ENCODE measurements at places on chromosomes 13 and 19.
A peak's percentile ranks its signal among the peaks of the same experiment; 100 is the strongest.

GRCh38 chr13:34124666-34125306 is 306.8 kb downstream of the RFC3 start:
- DNase-seq = no peak

- no peak for DNase-seq
Measured at GRCh38 chr19:50632151-50632835, 7.4 kb downstream of the SYT3 start.

GRCh38 chr13:108963276-108963810 is 333.9 kb downstream of the MYO16 start:
- DNase-seq = no peak

GRCh38 chr13:88014527-88014926 is 343.4 kb downstream of the SLITRK5 start:
- no peak for DNase-seq

- DNase-seq = no peak
Measured at GRCh38 chr19:3970313-3970807, 539 bp downstream of the DAPK3 start.

DNA sequence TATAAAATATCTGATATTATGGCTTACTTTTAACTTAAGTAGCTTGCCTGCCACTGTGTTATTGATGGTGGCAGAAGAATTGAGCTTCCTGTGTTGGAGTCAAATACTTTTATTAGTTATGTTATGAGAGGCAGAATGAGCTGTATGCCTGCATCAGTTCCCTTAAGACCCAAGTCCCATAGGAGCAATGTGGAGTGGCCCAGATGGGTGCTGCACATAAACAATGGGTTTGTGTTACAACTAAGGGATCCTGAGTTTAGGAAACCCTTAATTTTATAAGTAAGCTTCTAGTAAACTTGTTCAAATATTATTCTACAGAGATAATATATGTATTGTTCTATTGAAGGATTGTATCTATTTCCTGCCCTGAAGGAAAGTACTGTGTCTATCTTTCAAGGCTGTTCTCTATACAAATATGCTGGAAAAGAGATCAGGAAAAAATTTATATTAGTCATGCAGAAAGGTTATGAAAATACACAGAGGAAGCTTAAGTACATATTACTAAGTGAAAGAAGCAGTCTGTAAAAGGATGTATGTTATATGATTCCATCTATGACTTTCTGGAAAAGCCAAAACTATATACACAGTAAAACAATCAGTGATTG is 2018.0 kb upstream of the PCDH20 start:
- no peak for DNase-seq

DNA sequence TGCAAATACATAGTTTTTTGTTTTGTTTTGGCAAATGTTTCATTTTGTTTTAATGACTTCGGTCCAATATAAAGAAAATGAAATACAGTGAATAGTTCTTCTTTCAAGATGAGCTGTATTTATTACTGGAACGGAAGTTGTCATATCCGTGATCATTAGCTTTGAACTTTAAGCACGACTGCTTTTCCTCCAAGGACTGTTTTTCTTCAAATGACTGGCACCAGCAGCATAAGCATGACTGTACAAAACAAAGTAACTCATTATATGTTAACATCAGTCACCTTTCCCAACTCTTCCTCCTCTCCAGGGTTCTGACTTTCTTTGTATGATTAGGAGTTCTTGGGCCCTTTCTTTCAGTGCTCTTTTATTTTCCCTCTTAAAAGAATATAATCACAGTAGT is 20.5 kb downstream of the EDNRB start:
- no peak for DNase-seq

GRCh38 chr13:110340812-110341444 is 33.8 kb downstream of the COL4A2 start:
- peak; percentile 22 for DNase-seq

- no peak for DNase-seq
Measured at GRCh38 chr13:66415444-66415843, 814.7 kb downstream of the PCDH9 start.

GRCh38 chr13:94860981-94861407 is 148.6 kb upstream of the SOX21 start:
- DNase-seq = no peak

- DNase-seq = no peak
Measured at GRCh38 chr19:1749373-1750342, 3.6 kb upstream of the ONECUT3 start.

DNA sequence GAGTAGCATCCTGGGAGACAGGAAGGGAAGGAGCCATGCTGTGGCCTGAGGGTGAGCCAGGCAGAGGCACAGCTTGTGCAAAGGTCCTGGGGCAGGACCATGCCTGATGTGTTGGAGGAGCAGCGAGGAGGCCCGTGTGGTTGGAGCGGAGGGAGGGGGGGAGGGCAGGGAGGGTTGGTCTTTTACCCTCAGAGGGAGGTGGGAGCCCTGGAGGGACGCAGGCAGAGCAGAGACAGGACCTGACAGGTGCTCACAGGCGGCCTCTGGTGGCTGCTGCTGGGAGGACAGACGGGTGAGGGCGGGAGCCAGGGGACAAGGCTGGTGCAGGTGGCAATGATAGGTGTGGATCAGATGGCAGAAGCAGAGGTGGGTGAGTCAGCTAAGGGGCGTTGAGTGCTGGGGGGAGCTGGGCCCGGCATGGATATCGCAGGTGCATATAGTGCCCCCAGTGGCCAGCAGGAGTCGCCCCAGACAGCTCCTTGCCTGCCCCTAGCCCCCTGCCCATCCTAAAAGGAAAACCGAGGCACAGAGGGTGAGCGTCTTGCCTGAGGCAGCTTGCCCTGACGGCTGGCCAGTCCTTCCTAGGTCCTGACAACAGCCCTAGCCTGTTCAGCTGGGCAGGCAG is 9.8 kb upstream of the GNA15 start:
- DNase-seq = peak; percentile 21

- no peak for DNase-seq
Measured at GRCh38 chr19:39363901-39364457, 21.8 kb downstream of the SAMD4B start.

DNA sequence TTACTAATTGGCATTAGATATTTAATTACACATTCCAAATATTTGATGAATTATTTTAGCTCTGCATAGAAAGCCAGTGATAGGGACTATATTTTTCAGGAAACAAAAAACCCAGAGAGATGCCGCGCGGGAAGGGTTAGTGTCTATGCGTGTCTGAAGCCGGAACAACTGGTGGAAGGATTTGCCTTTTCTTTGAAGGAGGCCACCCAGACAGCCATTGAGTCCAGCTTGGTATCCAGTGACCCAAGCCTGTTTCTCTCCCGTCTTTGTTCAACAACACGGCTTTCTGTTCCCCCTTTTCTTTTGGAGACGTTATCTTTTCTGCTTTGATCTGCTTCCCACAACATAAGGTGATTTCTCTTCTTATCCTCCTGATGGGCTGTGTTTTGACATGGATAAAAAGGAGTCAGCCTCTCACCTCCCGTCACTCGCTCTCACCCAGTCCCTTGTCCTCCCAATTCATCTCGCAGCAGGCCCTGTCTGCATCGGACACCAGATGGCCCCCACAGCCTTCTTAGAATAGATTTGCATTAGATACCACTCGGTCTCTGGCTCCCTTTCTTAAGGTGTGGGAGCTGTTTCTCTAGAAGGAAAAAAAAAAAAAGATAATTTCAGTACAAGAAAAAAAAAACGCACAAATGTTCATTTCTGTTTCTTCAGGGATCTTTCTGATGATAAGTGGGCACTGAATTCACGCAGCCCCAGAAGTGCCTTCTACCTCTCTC is 361.8 kb downstream of the ZNF536 start:
- no peak for DNase-seq

DNA sequence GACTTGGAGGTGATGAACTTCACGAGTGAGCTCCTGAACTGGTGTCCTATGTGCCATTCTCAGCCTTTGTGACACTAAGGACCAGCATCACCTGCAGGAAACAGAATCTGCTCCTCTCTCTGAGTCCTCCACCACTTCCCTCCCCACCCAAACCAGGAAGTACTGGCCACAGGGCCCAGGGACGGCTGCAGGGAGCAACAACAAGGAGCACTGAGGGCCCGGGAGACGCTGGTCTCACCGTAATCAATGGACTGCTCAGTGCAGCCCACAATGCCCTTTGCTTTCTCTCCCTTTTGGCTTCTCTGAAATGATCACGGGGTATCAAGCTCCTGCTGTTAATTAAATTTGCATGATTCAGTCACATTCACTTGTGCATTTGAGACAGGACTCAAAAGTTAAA is 18.6 kb downstream of the PEPD start:
- no peak for DNase-seq

GRCh38 chr13:101972191-101972590 is 429.7 kb downstream of the FGF14 start:
- no peak for DNase-seq

DNA sequence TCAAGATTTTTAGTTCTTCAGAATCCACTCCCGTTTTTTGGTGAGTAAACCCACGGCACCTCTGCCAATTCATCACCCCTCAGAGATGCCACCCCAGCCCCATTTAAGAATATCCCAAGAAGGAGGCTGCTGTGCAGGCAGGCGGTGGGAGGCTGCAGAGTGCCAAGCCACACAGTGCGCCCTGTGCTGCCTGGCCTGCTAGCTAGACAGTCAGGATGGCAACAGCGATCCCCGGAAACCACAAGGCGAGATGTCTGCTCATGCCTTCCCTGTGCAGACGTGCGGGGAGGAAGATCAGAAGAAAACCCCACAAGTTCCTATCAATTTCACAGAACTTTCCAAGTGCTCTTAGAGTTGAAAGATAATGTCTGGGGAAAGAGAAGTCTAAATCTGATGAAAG is 64.8 kb upstream of the GPR183 start:
- peak; percentile 68 for DNase-seq

DNA sequence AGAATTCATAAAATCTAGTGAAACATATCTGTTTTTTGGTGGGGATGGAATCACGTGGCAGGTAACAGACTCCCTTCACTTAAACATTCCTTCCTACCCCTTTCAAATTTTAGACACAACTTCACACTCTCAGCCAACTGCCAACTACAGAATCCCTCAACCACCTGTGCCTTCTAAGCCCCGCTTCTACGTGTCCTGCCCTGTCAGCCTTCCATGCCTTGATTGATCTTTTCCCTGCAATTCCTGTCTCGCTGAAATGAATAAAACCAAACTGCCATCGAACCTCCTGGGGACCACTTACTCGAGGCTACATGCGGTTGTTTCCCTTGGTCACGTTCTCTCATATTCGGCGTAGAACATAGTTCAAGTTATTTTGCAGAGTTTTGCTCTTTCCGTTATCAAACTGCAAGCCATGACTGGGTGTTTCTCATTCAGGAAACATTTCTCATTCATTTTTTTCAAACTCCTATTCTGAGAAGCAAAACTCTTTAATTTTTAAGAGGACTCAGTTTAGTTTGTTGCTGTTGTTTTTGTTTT is 1.1 kb downstream of the ZNF625 start:
- DNase-seq = no peak

DNA sequence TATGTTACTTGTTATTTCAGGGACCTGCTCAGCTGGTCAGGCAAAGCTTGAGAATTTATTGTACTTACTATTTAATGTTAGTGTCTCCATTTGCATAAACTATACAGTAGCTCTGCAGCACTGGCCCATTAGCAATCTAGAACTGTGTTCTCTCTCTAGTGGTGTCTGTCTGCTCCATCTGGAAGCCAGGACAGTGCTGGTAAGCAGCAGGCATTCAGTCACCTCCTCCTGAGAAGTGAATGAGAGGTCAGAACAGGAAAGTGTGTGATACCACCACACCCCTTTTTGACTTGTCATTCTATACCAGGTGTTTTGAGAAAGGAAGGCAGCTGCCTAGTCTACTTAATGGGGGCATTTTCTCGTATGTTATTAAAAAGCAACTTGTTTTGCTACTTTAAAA is 3.9 kb downstream of the COG3 start:
- no peak for DNase-seq

DNA sequence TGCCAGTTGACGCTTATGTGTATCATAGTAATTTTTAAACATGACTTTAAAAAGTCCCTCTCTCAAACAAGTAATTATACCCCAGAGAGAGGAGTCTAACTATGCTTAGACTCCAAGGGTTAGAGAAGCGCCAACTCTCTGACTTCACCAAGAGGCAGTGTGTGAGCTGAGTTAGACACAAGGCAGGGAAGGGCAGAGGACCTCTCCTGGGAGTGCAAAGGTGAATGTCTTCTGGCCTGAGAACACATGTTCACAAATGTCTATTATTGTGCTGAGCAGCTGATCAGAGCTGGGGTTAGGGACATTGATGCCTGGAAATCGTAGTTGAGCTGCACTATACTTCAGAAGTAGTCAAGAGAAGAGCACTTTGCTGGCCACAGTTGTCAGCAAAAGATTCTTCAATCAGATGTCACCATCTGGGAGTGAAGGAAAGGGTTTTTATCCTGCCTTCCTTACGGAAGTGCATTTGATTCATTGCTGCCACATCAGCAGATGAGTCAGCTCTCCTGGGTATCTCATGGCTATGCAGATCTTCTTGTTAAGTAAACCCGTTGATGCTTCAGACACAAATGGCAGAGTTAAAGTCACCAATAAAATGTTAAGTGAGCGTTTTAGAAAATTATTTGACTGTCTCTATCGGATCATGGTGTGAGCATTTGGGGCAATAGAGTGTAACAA is 283.2 kb upstream of the ARGLU1 start:
- no peak for DNase-seq

- no peak for DNase-seq
Measured at GRCh38 chr19:33812388-33813330, 16.0 kb downstream of the KCTD15 start.

DNA sequence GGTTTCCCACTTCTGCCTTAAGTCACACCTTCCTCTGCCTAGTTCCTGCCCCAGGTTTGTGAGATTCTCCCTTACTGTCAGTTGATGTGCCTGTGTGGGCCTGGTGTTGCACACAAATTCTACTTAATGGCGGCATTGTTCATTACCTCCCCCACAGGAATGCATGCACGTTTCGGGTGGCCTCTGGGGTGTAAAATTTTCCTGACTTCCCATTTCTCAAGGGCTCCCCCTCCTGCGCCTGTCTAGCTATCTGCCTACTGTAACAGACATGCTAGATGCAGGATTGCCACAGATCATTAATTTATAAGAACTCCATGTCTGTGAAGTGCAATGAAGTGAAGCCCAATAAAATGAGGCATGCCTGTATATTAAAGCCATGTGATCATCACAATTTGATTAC is 1466.3 kb downstream of the PCDH9 start:
- DNase-seq = no peak

GRCh38 chr19:50833117-50833801 is at the start of gene KLK15:
Gene KLK15 (minus strand): TSS chr19:50833574. CDS start chr19:50831492, 2,082 bp downstream.
- no peak for DNase-seq

- DNase-seq = no peak
Measured at GRCh38 chr13:50127726-50128291, 112.6 kb downstream of the KCNRG start.

- no peak for DNase-seq
Measured at GRCh38 chr13:101146101-101146898, 270.0 kb downstream of the NALCN start.

All from stimulated activated CD4-positive, alpha-beta T cell treated with anti-CD3 and anti-CD28 coated beads, TNF-alpha, amount 100 ng/mL, for 1 hour (primary cell).